ENCODE measurements at places on chromosomes 1 and 21.

DNA sequence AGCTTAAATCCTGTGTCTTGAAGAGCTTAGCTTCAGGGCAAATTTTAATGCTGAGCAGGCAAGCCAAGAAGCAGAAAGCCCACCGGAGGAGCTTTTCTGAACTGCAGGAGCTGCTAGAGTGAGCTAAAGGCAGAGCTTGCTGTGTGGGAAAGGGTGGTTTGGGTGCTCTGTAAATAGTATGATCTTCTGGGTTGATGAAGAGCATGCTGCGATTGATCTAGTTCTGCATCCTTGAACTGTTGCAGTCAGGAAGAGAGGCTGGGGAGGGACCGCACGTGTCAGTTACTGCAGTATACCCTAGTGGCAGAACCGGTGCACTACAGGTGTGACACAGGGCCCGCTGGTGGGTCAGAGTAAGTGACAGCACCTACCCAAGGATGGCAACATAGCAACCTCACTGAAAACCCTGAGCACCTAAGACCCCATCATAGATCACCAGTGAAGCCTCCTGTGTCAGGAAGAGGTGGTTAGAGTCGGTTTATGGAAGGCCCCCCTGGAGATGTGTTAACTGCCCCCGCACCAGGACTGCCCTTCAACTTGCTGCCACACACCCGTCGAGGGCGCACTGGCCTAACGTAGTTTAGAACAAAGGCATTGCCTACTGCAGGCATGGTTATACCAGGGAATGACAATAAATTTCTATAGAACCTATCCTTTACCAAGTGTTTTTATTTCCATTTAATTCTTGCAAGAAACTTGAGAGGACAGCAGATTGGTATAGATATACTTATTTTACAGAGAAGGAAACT lies 146.0 kb upstream of the KIAA0040 start:
- DNase-seq, result peak; percentile 29

DNA sequence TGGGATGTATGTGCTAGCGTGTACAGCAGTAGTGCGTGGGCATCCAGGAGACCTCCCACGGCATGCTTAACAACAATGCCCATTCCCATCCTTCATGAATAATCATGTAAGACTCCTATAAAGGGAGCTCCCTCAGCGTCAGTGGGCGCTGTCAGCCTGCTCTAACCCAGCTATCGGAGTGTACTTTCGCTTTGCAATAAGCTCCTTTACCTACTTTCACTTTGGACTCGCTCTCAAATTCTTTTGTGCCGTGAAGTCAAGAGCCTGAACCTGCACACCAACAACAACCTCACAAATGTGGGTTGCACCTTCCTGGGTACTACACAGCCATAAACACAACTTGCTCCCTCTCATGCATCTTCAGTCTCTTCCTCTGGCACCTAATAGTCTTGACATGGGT lies 114.8 kb upstream of the PAXBP1 start:
- no peak for DNase-seq

GRCh38 chr1:84037758-84038611 lies 39.1 kb upstream of the TTLL7 start:
- DNase-seq, result no peak

DNA sequence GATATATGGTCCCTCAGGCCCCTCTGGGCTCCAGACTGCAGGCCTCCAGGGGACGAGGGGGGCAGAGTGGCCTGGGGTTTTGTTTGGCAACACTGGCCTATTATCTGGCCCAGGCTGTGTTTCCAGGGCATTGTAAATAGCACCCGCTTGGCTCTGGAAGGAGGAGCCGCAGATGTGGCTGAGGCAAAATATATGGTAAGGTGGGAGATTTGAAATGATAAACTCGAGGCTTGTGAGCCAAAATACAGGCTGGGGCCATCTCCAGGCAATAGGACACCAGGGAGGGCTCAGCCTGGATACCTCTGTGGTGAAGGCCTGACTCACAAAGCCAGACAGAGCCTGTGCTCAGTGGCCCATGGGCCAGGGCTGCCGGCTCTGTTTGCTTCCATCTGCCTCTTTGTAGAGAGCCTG lies 14.0 kb downstream of the NAV1 start:
- DNase-seq, result no peak

DNA sequence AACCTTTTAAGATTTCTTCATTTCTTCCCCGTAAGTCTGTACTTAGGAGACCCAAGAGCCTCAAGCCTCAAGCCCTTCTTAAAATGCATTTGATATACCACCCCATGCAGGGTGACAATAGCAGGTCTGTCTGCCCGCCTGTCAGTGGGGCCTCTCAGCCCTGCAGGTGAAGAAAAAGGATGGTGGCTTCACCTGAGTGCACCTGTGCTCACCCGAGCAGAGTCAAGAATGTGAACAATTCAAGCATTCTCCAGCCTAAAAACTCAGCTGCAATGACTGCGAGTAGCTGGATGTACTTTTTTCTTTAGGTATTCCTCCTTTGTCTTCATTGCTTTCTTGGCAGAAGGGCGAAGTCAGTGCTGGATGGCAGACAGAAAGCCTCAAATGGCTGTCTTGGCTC lies 203.3 kb downstream of the LMX1A start:
- no peak for DNase-seq

GRCh38 chr1:178939338-178940067 lies 68.6 kb upstream of the ANGPTL1 start:
- DNase-seq, result no peak

DNA sequence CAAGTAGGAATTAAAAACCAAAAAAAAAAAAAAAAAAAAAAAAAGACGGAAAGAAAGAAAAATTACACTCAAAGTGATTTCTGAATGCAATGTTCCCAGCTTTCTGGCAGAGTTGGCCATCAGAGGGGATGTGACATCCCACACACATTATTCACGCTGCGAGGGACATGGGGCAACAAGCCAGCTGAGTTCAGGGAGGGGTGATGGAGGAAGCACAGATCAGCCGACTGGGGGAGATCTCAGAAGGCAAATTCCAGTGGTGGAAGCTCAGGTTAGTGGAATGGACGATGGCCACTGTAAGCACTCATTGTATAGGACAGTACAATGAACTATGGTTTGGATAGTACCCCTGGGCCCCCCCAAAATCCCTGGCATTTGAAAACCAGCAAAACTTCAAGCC lies 311.9 kb downstream of the PCP4 start:
- no peak for DNase-seq

DNA sequence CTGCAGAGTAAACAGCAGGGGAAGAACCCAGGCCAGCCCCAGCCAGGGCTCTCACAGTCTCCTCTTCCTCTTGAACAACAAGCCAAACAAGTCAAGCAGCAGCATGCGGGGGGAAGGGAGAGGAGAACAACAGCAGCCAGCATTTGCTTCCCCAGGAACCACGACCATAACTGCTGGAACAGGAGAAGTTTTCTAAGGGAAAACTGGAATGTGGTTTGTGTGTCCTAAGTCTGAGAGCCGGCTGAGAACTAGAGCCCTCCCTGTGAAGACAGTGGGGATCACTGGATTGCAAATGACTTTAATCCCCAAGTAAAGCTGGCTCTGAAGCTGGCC lies 48.2 kb downstream of the COQ8A start:
- no peak for DNase-seq

GRCh38 chr21:28858424-28858823 lies 134.3 kb downstream of the LTN1 start:
- DNase-seq, result no peak

DNA sequence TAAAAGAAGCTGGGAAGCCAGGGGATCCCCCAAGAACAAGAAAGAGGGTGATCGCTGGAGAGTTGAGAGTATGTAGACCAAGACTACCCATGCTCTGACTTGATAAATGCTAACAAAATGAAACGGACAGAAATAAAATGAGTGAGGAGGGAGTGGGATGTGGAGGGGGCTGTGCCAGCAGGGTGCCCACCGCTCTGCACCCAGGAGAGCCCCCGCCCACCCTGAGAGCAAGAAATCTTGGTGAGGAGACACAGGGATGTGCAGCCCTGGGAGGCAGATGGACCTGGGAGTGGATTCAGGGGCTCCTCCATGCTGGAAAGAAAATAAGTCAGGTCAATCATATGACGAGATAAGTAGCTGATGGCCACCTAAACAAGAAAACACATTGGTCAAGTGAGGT lies 590.9 kb downstream of the AJAP1 start:
- no peak for DNase-seq

DNA sequence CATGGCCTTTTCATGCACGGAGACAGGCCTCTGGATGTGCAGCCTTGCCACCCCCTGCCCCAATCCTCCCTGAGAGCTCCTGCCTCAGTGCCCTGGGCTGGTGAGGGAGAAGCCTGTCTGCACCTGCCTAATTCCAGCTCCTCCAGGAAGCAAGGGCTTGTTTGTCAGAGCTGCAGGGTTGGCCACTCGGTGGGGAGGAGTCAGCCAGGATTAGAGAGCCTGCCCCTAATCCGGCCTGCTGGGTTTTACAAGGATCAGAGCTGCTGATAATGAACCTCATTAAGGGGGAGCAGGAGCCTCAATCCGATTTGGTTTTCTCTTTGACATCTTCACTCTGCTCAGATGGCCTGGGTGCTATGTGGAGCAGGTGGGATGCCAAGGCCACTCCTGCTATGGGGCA lies 31.9 kb upstream of the LHX4 start:
- DNase-seq, result no peak

- no peak for DNase-seq
Measured at GRCh38 chr1:18931730-18932129, 24.7 kb downstream of the IFFO2 start.

DNA sequence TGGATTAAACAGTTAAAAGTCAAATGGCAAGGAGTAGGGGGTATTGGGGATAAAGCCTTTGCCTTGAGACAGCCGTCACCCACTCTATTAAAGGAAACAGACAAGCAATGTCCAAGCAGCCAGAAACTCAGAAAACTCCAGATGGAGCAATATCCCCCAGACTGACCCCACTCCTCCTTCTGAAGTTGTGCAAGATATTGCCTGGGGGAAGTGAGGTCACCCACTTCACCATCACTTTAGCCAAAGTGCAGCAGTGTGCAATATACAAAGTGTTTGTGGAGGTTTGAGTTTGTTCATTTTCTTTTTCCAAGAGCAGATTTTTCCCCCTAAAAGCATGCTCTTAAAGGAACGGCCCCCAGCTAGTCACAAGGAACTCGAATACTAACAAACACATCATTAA lies 125.1 kb downstream of the ETS2 start:
- DNase-seq, result no peak

DNA sequence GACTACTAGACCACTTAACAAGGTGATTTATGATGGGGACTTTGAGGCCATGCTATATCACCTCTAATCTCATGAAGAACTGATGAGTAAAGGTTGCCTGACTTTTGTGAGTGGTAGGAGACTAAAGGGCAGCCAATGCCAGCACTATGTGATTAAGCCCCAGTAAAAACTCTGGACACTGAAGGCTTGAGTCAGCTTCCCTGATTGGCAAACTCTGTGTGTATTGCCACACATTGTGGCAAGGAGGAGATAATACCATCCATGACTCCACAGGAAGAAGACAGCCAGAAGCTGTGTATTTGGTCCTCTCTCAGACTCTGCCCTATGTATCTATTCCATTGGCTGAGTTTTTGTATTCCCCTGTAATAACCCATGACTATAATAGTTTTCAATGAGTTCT lies 413.3 kb upstream of the ZRANB2 start:
- no peak for DNase-seq

GRCh38 chr1:74683656-74684055 lies 10.1 kb upstream of the ERICH3 start:
- no peak for DNase-seq

- DNase-seq, result peak; percentile 73
Measured at GRCh38 chr1:51990478-51990965, at the start of gene RAB3B. RAB3B (minus strand) TSS chr1:51990700; CDS start chr1:51977117, 13,583 bp downstream.

DNA sequence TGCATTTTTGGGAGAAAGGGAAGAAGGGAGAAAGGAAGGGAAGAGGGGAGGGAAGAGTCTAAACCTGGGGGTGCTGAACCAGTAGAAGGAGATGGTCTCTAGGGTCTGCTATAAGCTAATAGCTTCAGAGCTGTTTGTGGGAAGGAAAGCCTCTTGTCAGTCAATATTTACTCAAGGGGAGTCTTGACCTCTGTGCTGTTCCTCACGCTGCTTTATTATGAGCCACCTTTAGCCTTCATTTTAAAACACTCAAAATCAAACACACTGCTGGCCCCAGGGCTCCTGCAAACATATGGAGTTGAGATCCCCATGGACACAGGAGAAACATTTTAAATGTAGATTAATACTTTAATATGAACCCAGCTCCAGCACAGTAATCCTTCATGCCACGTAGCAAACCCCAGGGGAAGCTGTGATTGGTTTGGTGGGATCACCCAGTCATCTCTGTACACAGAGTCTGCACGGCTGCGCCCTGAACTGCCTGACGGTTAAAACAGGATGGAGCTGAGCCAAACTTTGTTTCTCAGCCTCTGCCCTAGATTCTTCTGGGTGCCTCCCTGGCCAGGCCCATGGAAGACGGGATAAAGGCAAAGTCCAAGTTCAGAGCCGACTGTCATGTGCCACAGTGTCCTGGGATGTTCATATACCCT lies 40.2 kb upstream of the VWA5B1 start:
- no peak for DNase-seq

DNA sequence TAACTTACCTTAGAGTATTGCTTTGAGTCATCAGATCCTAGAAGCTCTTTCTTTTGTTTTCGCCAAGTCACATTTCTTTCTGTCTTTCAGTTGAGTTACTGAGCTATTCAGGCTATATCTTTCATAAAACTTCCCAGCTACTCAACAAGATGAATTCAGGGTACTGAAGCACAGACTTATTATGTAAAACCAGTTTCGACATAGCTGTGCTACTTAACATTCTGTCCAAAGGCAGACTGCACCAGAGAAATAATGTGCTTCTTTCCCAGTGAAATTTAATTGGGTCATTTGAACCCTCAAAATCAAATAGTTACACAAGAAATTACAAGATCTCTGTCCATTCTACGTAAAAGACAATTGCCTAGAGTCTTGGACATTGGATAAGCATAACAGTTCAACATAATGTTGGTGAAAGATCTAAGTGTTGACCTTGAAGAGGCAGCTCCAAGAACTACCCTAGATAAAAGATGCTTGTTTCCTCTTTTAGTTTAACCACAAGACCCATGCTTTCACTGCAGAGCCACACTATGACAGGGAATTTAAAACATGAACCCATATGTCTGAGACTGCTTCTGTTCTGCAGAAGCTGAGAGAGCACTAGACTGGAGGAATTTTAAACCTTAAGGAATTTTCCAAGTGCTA lies 163.2 kb downstream of the LRRC40 start:
- DNase-seq, result no peak

- DNase-seq, result no peak
Measured at GRCh38 chr1:248904437-248905216, 1.4 kb upstream of the PGBD2 start.

GRCh38 chr1:10253755-10254154 lies 43.4 kb downstream of the KIF1B start:
- DNase-seq, result no peak

- no peak for DNase-seq
Measured at GRCh38 chr1:36084497-36085115, 712 bp downstream of the TEKT2 start.

- DNase-seq, result no peak
Measured at GRCh38 chr1:212242288-212242984, 42.8 kb upstream of the PPP2R5A start.

GRCh38 chr1:5110508-5110907 lies 456.1 kb downstream of the AJAP1 start:
- DNase-seq, result no peak

DNA sequence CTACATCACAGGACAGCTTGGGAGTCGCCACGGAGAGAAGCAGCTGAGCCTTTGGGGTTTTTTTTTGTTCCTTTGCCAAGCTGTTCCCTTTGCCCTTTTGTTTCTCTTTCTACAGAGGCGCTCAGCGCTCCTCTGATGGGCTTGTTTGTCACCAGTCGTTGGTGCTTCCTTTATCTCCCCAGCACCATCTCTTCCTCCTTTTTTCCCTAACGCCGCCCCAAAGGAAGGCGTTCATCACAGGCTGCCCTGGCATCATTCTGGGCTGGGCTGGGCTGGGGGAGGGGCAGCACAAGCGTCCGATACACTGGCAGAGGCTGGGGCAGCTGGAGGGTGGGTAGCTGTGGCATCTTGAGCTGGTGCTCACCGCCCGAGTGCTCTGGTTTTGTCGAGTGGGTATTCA lies 10.5 kb downstream of the IGSF21 start:
- no peak for DNase-seq

Measured in GM12891 (cell line).